Memory B cell (primary cell): ENCODE measurements at places on chromosomes 11 and 22.

GRCh38 chr11:17563231-17563646 is 16.2 kb downstream of the OTOG start:
- no peak for DNase-seq

DNA sequence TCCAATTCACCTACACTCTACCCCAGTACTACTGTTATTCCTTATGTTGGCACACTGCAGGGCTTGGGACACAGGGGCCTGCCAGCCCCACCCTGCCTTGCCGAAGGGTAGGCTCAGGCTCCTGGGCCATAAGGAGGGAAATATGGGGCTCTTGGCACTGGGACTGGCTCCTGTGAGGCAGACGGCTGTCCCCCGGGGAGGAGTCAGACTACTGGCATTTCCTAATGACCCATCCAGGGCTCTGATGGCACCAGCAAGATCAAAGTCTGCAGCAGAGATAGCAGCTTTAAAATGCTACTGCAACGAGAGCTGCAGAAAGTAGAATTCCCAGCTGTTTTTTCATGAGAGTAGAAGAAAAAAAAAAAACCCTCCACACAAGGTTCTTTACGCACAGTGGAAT is 42.2 kb upstream of the CYP2D6 start:
- no peak for DNase-seq

DNA sequence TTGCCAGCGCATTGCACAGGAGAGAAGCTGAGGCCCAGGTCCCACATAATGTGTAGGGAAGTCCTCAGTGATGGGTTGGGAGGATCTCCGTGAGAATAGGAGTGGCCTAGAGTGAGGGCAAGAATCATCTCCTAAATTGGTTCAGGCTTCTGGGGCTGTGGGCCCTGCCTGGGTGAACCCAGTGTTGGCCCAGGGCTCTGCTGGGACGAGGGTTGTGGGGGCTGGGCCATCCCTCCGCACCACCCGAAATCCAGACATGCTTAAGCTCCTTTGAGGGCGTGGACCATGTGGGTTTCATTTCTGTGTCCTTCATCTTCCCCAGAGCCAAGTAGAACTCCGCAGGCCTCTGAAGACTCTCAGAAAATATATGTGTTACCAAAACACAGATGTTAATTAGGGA is 3.7 kb downstream of the MICALL1 start:
- DNase-seq: no peak

DNA sequence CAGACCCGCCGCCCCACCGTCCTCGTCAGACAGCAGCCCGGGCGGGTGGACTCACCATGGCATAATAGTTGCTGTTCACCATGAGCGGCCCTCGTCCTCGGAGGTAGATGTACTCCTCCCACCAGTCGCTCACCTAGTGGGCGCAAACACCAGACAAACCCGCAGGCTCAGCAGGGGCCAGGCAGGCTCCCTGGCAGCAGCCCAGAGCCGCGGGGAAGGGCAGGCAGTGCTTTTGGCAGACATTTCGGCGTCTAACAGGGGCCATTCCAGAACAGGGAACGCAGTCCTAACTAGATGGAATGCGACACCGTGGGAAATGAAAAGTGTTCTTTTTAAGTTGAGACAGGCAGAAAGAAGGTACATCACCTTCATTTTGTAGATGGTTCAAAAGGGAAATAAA is 44.9 kb downstream of the CPT1A start:
- DNase-seq: no peak

DNA sequence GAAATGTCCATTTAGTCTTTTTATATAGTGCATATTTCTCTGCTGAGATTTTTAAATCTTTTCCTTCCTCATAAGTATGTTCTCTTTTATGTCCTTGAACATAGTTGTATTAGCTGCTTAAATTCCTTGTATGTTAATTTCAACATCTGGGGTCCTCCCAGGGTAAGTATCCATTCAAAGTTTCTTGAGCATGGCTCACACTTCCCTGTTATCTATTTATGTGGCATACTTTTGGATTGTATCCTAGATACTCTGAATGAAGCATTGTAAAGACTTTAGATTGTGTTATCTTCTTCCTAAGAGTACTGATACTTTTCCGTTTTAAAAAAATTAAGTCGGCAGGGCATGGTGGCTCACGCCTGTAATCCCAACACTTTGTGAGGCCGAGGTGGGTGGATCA is 28.4 kb upstream of the PITPNB start:
- no peak for DNase-seq
